GDM1 (cell line): ENCODE measurements at places on chromosomes 4 and X.

- no peak for DNase-seq
Measured at GRCh38 chr4:89312066-89312465, 4.5 kb upstream of the GPRIN3 start.

GRCh38 chr4:99324979-99325378 is 3.8 kb upstream of the ADH1B start:
- DNase-seq: no peak

GRCh38 chr4:26459054-26459755 is 31.1 kb downstream of the CCKAR start:
- DNase-seq: peak; percentile 39

GRCh38 chr4:149676076-149676475 is 139.6 kb downstream of the IQCM start:
- DNase-seq: no peak

DNA sequence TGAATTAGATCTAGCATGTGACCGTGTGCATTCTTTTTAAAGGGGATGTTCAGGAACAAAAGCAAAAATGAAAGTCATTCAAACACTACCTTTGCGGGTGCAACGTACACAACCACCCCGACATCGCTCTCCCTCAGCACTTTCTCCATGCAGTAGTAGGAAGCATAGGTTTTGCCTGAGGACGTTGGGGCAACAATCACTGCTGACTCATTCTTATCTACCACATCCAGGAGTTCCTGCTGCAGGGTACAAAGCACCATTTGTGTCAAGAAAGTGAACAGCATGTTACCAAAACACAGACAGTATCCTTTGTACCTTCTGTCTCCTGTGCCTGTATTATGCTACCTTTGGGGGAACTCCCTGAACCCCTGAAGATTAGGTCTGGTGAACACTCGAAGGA is 58.6 kb downstream of the DDX60L start:
- peak; percentile 79 for DNase-seq

DNA sequence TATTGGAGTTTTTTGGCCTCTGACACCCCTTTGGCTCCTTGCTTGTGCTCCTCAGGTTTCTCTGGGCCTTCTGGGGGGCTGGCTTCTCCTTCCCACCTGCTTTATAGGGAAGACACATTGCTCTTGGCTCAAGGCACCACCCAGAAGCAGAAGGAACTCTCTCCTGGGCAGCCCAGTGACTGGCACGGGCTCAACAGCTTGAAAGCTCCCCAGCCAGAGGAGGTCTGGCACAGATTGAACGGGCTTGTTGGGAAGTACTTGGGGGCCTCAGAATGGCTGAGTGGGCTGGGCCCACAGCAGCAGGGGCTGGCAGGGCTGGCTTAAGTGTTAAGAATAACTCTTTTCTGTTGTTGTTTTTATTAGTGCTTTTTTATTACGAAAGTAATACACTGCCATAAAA is 11.2 kb upstream of the ZNF185 start:
- no peak for DNase-seq

- no peak for DNase-seq
Measured at GRCh38 chr4:185115827-185116232, 27.2 kb upstream of the SLC25A4 start.

DNA sequence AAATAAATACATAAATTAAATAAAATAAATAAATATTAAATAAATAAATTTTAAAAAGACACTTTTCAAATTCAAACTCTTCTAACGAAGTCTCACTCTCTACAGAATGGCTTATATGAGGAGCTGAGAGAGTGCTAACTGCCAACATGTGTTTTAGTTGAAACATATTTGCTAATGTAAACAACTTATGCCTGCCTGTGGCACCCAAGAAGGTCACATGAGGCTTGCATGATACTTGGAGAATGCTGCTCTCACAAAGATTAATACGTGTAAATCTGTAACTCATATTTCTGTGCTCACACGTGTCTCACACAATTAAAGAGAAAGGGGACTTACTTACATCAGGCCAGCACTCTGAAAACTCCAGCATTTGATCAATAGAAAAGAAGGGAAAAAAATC is 43.2 kb upstream of the PITX2 start:
- no peak for DNase-seq

DNA sequence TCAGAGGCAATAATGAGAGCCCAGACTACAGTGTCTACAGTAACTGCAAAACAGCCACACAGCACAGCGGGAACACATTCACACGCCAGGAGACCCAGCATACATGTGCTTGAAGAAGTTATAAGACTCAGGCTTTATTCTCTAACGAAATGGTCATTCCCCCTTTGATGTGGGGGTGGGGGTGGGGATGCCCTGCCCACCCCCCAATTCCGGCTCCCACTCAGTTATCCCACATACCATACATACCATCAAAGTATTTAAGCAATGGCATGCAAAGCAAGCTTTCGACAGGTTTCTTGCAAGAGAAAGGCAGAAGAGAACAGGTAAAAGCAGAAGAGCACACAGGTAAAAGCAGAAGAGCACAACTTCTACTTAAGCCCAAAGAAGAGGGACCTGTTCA is 3.6 kb downstream of the MECP2 start:
- DNase-seq: no peak

- no peak for DNase-seq
Measured at GRCh38 chrX:81229229-81229628, 27.3 kb downstream of the SH3BGRL start.

DNA sequence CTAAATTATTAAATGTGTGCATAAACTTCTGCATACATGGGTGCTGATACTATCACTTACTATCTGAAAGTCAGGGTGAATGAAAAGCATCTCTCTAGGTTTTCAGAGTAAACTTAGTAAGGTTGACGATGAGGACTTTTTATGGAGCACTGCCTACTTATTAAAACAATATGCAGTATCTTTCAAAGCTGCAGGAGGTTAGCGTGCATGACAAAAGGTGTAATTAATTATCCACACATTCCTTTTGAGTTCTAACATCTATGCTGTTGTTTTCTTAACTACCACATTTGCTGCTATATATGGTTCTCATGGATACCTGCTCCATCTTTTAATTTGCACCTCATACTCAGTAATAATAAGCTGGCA is 256.2 kb downstream of the FSTL5 start:
- DNase-seq: no peak

GRCh38 chrX:150913511-150913910 is 15.0 kb upstream of the CD99L2 start:
- no peak for DNase-seq

GRCh38 chr4:176656108-176656507 is 136.6 kb downstream of the VEGFC start:
- no peak for DNase-seq

- peak; percentile 31 for DNase-seq
Measured at GRCh38 chrX:153539171-153539978, 21.9 kb downstream of the ATP2B3 start.

GRCh38 chr4:2834001-2834921 is 9.4 kb upstream of the ADD1 start:
- DNase-seq: no peak

GRCh38 chrX:30904186-30904585 is 15.1 kb upstream of the TAB3 start:
- no peak for DNase-seq

DNA sequence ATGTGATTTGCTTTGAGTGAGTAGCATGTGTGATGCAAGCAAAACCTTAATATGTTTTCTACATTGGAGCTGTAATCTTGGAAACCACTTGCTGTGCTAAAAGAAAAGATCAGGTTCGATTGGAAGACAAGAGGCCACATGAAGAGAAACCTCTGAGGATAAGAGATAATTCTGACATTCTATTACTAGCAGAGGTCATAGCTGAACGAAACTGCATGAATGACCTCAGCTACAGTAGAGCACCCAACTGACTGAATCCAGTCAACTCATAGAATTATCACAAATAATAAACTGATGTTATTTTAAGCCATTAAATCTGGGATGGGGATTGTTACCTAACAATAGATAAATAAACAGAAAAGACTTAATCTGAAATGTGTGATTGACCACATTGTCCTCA is 147.1 kb downstream of the CAMK2D start:
- DNase-seq: no peak

DNA sequence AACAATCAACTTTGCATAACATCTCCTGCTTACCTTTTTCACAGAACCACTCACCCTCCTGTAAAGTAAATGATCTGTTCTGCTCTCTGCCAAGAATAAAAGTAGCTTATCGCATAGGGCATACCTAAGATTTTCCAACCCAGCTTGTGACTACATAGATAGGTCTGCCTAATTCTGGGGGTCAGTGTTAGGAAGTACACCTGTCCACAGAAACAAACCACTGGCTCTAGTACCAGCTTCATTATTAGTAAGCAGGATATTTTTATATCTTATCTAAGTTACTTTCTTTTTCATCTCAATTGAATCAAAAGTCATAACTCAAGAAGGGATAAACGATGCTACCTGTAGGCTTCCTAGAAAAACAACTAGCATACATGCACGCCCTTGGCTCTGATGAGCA is 23.8 kb downstream of the CXCL1 start:
- no peak for DNase-seq

GRCh38 chrX:57453901-57454300 is 137.9 kb upstream of the ZXDB start:
- peak; percentile 4 for DNase-seq

DNA sequence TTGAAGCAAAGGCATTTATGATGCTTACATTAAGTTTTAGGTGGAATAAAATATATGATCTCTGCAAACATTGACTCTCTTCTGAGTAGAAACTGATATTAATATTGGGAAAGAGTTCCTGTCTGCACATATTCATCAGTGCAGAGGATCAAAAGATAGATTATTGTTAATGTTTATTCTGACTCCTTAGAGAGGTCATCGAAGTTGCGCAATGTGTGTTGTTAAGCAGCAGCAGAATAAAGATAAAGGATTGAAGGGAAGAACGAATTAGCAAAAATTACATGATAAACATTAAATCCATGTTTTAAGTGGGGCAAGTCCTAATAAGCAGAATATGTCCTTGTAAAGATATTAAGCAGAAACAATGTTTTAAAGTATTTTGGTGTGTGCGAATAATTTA is 72.6 kb upstream of the MBNL3 start:
- DNase-seq: no peak

DNA sequence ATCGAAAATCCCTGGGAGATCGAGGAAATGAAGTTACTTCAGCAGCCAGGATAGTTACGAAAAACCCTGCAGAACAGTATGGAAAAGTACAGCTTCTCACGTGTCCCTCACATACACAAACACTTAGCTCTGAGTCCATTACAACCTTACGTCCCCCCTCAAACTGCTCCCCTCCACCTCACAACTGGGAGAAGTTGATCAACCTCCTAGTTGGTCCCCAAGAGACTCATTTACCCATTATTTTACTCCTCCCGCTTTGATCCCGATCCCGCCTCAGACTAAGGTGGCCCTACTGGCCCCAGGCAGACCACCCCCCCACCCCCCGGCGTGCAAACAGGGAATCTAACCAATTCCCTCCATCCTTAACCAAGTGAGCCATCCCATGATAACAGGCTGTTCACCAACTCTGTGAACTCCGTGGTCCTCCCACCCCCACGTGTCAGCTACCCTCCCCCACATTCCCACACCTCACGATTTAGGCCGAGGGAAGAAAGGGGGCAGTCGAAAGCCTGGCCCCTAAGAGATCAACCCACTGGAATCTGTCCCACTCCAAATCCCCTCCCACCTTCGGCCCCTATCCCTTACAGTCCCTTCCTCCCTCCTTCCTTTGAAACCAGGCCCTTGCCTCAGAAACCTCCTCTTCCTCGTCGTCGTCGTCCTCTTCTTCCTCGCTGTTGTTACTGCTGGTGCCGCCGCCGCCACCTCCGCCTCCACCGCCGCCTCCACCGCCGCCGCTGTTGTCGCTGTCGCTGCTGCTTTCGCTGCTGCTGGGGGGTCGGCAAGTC is 755 bp downstream of the ANKRD17 start:
- DNase-seq: no peak

DNA sequence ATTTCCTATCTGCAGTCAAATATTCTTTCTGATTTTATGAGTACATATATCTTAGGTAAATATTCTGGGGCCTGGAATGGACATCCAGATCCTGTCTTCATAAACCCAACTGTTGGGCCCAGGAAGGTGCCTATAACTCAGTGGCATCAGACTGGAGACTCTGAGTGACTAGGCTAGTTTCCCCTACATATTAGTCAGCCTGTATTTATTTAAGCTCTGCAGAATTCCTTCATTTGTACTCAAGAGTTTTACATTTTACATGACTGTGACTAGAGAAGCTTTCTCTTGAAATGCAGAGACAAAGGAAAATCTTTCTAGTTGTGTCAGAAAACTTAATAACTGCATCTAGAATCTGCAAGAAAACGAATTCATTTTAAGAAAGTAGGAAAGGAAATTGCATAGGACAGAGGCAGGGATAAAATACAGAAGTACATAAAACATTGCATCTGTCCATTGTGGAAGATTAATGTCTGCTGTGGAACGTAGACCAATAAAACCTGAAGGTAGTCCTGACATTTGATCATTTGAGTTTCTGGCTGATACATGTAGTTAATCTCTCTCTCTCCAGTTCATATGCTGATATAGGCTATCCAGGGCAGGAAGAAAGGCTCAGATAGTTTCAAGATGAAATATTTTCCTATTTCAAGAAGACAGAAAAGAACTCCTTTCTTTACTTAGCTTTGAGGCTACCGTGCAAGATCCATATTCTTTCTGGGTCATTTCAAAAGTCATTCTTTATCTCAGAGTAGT is 78.2 kb downstream of the OPHN1 start:
- no peak for DNase-seq

GRCh38 chrX:149280011-149280410 is 225.1 kb downstream of the IDS start:
- no peak for DNase-seq

DNA sequence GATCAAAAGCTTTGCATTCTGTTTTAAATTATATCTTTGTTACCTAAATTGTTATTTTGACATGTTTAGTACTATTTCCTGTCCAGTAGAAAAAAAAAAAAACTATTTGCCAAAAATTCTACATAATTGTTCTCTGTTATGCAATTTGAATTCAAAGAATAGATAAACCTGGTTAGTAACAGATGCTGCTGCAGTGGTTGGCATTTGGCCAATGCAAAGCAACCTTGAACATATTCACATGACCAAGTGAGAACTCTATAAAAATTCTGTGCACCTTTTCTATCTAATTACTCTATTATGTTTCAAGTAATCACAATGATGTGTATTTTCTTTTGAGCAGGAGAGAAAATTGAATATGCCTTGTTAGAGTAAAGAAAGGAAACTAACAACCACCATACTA is 1473.4 kb downstream of the RPA4 start:
- DNase-seq: no peak

DNA sequence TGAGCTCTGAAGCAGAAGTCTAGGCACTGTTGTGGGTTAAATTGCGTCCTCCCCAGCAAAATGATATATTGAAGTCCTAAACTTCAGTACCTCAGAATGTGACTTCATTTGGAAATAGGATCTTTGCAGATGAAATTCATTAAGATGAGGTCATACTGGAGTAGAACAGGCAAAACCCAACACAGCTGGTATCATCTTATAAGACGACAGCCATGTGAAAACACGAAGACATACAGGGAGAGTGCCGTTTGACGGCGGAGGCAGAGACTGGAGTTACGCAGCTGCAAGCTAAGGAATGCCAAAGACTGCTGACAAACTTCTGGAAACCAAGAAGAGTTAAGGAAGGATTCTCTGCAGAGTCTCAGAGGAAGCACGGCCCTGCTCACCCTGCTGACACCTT is 241.5 kb downstream of the MAML3 start:
- no peak for DNase-seq
